ENCODE measurements at places on chromosomes 6 and 20. TPM values are rescaled to one million over a fixed set of nuclear protein-coding genes. Genes with fewer than 3 reads are reported as not detected.

The PI16 gene
- polyA plus RNA-seq = 4.3 TPM

The ATAT1 gene
- polyA plus RNA-seq = 5.5 TPM

The OR2J3 gene
- not detected for polyA plus RNA-seq

The RFX6 gene
- polyA plus RNA-seq = 0.01 TPM

The SPTLC3 gene
- polyA plus RNA-seq = 3.0 TPM

The FANCE gene
- 6.1 TPM for polyA plus RNA-seq

The RING1 gene
- 43.6 TPM for polyA plus RNA-seq

The SLC26A8 gene
- 0.20 TPM for polyA plus RNA-seq

The KLC4 gene
- 23.1 TPM for polyA plus RNA-seq

The CYP24A1 gene
- polyA plus RNA-seq = 0.30 TPM

The GPSM3 gene
- polyA plus RNA-seq = 40.7 TPM

The NKX2-2 gene
- not detected for polyA plus RNA-seq

The KIF25 gene
- polyA plus RNA-seq = 0.24 TPM

Measured in lung (tissue), 17 donors.